ENCODE measurements at places on chromosomes 3 and 15.

GRCh38 chr3:41522612-41523011 is 323.3 kb downstream of the CTNNB1 start:
- no peak for DNase-seq

GRCh38 chr3:15171096-15171495 is 35.0 kb upstream of the CAPN7 start:
- DNase-seq = no peak

- DNase-seq = no peak
Observed at GRCh38 chr15:90003736-90004135, 2.6 kb downstream of the ZNF710 start.

- DNase-seq = no peak
Observed at GRCh38 chr3:136914739-136915138, 43.0 kb upstream of the IL20RB start.

GRCh38 chr3:128297401-128298138 is 144.3 kb downstream of the EEFSEC start:
- DNase-seq = no peak

DNA sequence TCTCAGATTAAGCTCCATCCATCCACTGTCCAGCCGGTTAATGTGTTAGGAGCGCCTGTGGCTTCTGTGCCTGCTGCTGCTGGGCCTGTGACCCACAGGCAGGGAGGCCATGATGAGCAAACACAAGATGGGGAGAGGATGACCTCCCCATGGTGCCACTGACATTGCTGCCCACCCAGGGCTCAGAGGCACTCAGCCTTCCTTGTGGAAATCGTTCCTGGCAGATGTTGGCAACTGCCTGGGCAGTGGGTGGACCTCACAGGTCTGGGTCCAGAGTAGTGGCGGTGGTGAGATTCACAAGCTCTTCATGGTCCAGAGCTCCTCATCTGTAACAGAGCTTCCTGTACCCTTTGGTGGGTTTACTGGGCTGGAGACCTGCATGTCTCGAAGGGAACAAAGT is 38.6 kb downstream of the SCN5A start:
- DNase-seq = no peak

GRCh38 chr3:122576174-122576940 is 1.1 kb upstream of the PARP15 start:
- peak; percentile 62 for DNase-seq

GRCh38 chr15:55362641-55363040 is 43.6 kb downstream of the PIGB start:
- DNase-seq = no peak

GRCh38 chr15:67161412-67161811 is 93.0 kb downstream of the AAGAB start:
- DNase-seq = no peak

DNA sequence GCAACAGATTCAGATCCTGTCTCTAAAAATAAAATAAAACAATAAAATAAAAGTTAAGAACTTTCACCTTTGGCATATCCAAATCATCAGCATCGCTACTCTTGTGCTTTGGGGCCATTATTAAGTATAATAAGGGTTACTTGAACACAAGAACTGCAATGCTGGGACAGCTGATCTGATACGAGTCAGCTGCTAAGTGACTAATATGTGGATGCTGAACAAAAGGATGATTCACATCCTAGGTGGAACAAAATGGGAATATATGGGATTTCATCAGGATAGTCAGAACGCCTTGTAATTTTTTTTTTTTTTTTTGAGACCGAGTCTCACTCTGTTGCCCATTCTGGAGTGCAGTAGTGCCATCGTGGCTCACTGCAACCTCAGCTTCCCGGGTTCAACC is 29.7 kb downstream of the BUB1B start:
- no peak for DNase-seq
